ENCODE measurements at places on chromosomes 12 and 14.
A peak's percentile ranks its signal among the peaks of the same experiment; 100 is the strongest.

- DNase-seq = no peak
Observed at GRCh38 chr12:130636370-130636769, 79.7 kb downstream of the RIMBP2 start.

DNA sequence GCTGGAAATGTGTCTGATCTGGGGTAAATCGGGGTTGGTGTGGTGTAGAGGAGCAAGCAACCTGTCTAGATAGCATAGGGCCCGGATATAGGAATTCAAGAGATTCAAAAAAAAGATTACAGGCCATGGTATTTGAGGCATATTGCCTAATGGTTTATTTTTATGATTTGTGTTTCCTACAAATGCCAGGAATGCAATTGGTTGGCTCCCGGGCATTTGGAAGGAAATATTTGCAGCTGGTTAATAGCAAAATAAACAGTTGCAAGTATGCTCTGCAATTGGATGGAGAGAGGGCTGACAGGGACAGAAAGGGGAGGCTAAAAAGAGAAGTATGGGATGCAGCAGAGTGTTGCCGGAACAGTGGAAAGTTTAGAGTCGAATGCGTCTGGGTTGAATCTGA, 315.6 kb upstream of the ATP2B1 start:
- DNase-seq = no peak

DNA sequence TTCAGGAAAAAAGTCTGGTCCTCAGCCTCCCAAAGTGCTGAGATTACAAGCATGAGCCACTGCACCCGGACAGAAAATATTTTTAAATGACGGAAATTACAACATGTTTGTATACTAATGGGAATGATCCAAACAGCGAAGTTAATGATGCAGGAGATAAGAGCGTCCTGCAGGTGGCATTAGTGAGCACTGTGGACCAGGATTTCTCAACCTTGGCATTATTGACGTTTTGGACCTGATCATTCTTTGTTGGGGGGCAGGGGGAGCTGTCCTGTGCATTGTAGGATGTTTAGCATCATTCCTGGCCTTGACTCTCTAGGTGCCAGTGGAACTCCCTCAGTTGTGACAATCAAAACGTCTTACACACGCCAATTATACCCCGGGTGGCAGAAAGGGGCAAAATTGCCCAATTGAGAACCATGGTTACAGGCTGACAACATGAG, 34.1 kb downstream of the SCFD1 start:
- no peak for DNase-seq

GRCh38 chr12:102948941-102949352, 8.5 kb upstream of the ASCL1 start:
- DNase-seq = no peak

DNA sequence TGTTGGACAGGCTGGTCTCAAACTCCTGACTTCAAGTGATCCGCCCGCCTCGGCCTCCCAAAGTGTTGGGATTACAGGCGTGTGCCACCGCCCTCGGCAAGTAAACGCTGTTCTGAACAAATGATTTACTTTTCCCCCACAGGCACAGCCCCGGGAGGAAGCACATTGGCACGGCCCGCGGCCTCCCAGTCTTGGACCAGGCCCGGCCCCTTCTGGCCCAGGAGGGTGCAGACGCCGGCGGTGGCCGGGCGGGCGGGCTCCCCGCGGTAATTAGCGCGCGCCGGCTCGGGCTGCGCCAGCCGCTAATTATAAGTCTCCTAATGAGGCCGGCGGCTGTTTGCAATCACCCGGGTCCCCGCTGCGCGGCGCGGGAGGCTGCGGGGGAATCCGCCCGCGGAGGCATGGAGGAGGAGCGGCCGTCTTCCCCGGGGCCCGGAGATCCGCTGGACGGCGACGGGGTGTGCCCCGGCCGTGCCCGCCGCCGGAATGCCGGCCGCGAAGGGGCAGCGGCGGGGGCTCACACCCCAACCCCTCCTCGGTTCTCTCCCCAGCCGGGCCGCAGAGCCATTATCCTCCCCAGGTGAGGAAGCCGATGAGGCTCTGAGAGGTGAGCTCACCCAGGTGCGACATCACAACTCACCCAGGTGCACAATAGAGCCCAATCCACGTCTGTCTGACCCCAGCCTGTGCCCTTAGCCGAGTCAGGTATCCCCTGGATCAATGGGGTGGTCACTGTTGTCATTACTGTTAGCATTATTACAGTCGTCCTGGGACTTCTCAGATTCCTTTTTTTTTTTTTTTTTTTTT, 3.3 kb upstream of the POP5 start:
- no peak for DNase-seq

DNA sequence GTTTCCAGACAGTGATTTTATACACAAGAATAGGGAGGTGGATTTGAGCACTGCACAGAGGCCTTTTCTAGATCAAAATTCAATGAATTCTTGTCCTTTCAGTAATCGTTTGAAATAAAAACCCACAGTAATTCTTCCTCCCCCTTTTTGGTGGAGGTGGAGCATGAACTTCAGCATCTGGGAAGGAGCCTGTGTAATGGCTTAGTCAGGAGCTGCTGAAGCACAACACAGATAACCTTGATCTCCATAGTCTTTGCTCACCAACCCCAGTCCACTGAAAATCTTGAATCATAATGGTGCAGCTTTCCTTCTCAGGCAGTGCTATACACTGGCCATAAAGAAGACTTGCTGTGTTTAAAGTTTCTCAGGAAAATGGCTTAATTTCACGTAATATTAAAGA, 6.4 kb upstream of the TBPL2 start:
- DNase-seq = no peak

DNA sequence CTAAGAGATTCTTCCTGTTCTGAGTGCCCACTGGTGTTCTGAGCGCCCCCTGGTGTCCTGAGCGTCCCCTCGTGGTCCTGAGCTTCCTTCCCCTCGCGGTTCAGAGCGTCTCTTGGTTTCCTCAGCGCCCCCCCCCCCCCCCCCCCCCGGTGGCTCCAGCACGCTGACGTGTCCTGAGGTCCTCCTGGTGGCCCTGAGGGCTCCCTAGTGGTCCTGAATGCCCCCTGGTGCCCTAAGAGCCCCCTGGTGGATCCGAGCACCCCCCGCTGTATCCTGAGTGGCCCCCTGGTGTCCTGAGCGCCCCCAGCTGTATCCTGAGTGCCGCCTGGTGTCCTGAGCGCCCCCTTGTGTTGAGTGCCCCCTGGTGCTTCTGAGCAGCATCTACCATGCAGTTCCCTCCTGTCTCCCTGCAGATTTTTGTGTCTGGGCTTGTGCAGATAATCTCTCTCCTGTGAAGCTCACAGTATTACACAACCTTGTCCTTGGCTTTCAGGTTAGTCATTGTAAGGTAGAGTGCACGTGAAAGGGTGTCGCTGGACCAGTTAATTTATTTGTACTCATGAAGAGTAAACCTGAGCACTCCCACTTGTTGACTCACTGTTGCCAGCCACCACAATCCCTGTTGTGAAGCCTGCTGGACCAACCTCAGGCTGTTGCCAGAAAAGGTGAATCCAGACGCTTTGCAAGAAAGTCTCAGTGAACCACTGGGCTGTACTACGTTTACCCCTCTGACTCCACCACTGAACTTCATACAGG, 1168.4 kb downstream of the TMEM121 start:
- DNase-seq = no peak

- no peak for DNase-seq
Observed at GRCh38 chr12:96822641-96823040, 84.4 kb upstream of the NEDD1 start.

DNA sequence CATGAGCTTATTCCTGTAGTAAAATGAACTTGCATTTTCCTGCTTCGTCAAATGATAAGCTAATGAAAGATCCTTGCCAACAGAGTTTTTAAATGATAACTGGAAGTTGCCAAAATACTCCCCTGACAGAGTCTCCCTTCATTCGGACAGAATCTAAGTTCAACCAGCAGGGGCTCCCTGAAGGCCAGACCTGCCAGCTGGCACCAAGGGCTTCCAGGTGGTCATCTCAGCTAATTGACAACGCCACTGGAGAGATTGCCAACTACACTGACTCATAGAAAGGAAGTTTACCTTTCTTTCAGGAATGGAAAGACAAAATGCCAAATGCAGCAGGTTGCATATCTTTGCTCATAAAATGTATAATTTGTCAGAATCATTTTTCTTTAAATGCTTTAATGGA, 462.8 kb downstream of the GXYLT1 start:
- DNase-seq = no peak

DNA sequence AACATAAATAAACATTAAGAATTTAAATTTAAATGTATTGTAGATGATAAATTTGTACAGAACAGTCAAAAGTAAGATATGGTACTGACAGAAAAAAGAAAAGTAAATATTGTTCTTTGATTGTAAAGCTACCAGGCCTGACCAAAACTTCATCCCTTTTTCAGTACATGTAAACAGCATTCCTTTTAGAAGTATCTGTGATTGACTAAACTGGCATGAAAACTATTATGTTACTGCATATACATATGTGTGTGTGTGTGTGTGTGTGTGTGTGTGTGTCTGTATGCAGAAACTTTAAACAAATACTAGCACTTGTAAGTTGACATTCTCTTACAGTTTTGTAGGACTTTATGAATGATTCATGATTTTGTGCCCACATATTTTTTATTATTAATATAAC, 270.9 kb downstream of the C12orf50 start:
- no peak for DNase-seq

DNA sequence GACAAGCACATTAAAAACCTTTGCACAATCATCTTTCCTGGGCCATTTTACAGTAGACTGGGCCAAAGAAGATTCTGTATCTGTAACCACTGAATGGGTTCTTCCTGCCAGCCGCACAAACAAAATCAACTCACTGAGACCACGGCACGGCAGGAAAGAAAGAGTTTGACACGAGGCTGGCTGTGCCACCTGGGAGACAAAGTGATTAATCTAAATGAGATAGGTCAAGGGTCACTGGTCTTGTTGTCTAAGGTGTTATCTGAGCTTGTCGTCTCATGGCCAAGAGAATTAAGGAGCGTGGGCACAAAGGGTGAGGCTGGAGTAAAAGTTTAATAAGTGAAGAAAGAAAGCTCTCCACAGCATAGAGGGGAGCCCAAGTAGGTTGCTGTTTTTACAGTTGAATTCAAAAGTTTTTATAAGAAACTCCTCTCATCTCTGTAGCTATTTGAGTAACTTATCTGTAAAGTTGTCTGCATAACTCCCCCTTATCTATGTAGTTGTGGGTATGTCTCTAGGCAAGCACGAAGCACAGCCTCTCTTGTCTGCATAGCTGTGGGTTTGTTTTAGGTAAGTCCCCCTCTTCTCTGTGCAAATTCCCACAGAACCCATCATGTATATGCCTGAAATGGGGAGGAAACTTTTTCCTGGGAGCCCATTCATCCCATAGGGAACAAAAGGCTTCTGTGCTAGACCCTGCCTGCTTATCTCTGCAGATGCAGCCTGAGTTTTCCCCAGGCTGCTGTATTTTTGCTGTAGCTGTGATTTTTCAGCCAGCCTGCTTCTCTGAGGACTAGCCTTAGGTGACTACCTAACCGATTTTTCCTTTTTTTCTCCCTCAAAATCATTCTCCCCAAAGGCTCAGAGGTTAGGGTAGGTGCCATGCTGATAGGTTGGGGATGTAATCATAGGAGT, 1314.6 kb upstream of the TMEM132C start:
- no peak for DNase-seq

- DNase-seq = peak; percentile 72
Observed at GRCh38 chr12:5622280-5622679, 190.4 kb downstream of the NTF3 start.

- DNase-seq = no peak
Observed at GRCh38 chr14:54538055-54538454, 28.3 kb downstream of the CGRRF1 start.

DNA sequence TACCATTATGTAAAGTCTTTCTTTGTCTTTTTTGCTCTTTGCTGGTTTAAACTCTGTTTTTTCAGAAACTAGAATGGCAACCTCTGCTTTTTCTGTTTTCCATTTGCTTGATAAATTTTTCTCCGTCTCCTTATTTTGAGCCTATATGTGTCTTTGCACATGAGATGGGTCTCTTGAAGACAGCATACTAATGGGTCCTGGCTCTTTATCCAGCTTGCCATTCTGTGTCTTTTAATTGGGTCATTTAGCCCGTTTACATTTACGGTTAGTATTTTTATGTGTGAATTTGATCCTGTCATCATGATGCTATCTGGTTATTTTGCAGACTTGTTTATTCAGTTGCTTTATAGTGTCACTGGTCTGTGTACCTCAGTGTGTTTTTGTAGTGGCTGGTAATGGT, 207.9 kb upstream of the TMEM260 start:
- DNase-seq = no peak

- no peak for DNase-seq
Observed at GRCh38 chr12:106141452-106141851, 2.7 kb upstream of the NUAK1 start.

Measured in thoracic aorta (tissue), 2 donors.